Esophagus mucosa (tissue), 1 donor: ENCODE measurements at places on chromosomes 3 and 15. TPM values are rescaled to one million over a fixed set of nuclear protein-coding genes. Genes with fewer than 3 reads are reported as not detected.

DNA sequence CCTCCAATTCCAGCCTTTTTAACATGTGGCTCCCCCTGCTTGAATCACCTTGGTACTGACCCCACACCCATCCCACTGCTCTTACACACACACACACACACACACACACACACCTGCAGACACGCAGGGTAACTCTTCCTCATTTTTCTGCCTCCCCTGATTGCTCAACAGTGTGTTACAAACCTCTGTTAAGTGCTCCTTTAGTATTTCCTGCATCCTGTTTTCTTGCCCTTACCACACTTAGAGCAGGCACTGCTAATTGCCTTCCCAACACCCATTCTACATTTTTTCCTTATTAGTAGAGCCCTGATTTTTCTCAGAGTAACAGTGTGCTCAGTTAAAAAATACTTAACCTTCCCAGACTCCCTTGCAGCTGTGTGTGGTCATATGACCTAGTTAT lies 184.0 kb downstream of the EBLN2 start:
- no peak for ATAC-seq

DNA sequence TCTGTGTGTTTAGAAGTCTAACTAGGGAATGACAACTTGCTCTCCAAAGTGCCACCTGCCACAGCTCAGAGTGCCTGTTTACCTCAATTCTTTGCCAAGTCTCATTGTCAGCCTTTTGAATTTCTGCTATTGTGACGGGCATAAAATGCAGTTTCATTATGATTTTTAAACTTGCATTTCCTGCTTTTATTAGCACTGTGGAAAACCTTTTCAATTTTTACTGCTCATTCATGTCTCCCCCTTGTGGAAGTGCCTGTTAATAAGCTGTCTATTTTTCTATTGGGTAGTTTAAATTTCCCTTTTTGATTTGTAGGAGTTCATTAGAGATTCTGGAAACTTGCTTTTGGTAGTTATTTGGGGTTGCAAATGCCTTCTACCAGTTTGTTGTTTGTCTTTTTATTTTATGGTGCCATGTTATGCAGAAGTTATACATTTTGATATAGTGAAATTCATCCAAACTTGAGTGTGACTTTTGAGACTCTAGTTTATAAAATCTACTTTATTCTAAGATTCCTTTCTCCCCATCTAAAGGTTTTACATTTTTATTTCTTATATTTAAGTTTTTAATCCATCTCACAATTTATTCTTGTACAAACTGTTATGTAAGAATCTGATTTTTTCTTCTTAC lies 53.9 kb upstream of the FRMD4B start:
- ATAC-seq: peak; percentile 68

GRCh38 chr3:23994244-23994569 lies 49.1 kb downstream of the NR1D2 start:
- ATAC-seq: no peak

GRCh38 chr3:64209866-64210621 lies 15.2 kb downstream of the PRICKLE2 start:
- ATAC-seq: peak; percentile 67

DNA sequence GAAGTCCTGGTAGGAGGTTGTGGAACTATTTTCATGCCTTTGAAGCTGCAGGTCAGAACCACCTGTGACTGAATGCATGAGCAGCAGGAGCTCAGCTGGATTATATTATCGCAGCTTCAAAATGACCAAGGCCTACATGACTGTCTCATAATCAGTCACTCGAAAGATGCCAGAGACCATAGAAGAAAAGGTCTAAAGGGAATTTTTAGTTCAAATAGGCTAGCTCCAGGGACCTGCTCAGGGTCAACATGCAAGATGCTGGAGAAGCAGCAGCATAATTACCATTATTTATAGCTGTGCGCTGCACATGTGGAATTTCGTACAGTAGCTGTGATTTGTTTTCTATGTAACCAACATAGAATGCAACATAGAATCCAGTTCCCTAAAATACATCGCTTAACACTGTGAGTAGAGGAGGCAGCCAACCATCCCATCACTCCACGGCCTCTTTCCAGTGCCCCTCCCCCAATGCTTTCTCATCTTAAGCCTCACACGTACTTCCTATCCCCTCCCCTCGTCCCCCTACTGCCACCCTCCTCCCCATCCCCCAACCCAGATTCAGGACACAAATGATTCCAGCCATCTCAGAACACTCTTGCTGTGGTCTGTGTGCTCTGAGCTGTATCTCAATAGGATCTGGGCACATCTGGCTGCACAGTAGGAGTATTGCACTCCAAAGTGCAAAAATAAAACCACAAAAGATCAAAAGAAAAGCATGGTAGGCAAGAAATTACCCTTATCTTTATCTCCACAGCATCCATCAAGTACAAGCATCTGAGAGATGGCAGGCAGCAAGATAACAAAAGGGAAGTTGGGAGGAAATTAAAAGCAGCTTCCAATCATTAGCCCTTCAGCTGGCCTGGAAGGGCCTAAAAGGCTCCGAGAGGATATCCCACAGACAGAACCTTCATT lies 352.8 kb upstream of the SEMA6D start:
- ATAC-seq: no peak

DNA sequence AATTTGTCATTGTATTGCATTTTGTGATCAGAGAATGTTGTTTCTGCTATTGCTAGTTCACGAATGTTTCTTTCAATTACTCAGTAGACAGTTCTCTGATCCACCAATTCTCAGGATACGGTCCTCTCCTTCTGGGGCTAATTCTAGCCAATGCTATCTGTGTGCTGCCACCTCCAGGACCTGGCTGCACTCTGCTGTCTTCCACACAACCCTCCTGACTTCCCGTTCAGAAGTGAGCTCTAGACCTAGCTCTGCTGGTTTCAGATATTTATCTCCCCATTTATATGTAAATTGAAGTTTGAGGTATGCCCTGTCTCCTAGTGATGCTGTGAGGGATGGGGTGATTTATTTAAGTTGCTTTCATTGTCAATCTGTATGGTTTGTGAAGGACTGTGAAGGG lies 21.7 kb upstream of the UBL7 start:
- no peak for ATAC-seq

- ATAC-seq: no peak
These were observed 97.1 kb upstream of the IQSEC1 start for GRCh38 chr3:13170317-13170716.

GRCh38 chr3:177426106-177426877 lies 229.0 kb upstream of the TBL1XR1 start:
- ATAC-seq: no peak

GRCh38 chr3:55720614-55721013 lies 233.5 kb upstream of the WNT5A start:
- no peak for ATAC-seq

- ATAC-seq: peak; percentile 93
These were observed 43.4 kb downstream of the ST3GAL6 start for GRCh38 chr3:98806521-98806920.

GRCh38 chr15:71451130-71451529 lies 335.9 kb downstream of the THSD4 start:
- peak; percentile 24 for ATAC-seq

DNA sequence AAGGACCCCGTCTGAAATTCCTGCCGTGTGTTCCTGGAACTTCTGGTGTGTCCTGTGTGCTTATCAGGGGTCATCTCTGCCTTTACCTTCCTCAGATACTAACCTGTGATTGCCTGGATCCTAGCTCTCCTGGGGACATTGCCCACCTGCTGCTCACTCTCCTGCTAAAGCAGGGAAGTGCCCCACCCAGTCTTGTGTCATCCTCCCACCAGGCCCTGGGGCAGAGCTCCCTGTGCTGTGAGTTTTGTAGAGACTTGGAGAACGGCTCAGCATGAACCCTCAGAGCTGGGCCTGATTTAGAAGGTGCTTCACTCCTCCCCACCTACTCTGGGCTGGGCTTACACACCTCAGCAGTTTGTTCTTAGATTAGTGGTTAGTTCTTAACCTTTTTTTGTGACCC lies 3.8 kb upstream of the TMEM44 start:
- peak; percentile 21 for ATAC-seq

GRCh38 chr15:62847900-62848489 lies 194.6 kb upstream of the TPM1 start:
- peak; percentile 56 for ATAC-seq

- ATAC-seq: no peak
These were observed 1037.3 kb downstream of the SI start for GRCh38 chr3:164040991-164041390.

GRCh38 chr15:92538115-92538514 lies 117.5 kb downstream of the FAM174B start:
- no peak for ATAC-seq

- no peak for ATAC-seq
These were observed 17.9 kb downstream of the LIPH start for GRCh38 chr3:185534511-185534910.

GRCh38 chr3:124362455-124362854 lies 367.8 kb upstream of the UMPS start:
- no peak for ATAC-seq

DNA sequence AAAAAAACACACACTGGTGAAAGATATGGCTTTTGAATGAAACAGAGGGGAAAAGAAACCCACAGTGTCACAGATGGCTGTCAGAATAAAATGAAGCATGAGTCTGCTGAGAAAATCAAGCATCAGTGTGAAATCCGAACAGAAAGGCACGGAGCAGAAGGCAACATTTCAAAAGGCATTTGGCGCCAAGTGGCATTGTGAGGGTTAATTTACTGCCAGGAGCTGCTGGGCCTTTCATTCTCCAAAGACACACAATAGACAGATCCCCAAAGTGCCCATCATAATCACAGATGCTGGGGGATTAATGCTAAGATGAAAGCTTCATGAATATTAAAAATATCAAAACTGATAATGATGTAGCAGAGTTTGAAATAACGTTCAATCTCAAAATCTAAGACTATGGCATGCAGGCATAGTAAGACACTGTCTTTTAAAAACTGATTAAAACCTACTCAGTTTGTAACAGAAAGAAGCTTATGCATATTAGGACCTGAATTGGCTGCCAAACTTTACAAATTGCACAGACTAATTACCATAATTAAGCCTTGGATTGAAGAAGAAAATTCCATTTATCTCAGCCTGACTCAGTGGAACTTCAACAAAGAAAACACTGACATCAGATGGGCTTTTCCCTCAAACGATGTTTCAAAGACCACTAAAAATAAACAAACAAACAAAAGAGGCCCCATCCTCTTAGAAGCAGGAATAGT lies 589.2 kb downstream of the ROBO1 start:
- ATAC-seq: no peak

DNA sequence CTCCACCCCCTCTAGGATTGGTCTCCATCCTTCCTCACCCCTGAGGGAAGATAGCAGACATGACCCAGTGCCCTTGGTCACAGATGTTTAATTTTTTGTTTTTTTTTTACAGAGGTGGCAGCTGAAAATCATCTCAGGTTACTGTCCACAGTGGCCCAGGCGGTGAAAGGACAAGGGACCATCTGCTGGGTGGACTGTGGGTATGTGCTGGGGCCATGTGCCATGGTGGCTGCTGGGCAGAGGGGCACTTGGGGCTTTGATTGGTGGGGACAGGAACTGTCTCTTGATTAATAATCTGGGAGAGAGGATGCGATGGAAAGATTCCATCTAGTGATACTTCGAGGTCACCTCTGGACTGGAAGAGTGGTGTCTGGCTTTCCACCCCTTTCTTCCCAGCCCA lies 25.4 kb downstream of the PDIA5 start:
- ATAC-seq: no peak

DNA sequence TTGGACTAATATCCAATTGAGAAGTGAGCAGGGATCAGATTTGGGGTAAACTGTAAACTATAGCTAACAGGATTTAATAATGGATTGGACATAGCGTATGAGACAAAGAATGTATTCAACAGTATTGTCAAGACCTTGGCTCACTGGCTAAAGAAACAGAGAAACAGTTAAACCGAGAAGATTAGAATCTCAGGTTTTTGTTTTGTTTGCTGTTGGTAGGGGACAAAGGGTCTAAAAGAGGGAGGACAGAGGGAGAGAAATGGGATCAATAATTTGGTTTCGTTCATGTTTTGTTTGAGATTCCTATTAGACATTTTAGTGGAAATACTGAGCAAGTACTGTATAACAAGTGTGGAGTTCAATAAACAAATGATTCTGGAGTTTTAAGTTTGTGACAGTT lies 28.6 kb downstream of the CLDN1 start:
- no peak for ATAC-seq

GRCh38 chr15:90729261-90729660 lies 12.1 kb downstream of the BLM start:
- no peak for ATAC-seq

GRCh38 chr3:76107935-76108570 lies 322.7 kb upstream of the ZNF717 start:
- peak; percentile 67 for ATAC-seq

DNA sequence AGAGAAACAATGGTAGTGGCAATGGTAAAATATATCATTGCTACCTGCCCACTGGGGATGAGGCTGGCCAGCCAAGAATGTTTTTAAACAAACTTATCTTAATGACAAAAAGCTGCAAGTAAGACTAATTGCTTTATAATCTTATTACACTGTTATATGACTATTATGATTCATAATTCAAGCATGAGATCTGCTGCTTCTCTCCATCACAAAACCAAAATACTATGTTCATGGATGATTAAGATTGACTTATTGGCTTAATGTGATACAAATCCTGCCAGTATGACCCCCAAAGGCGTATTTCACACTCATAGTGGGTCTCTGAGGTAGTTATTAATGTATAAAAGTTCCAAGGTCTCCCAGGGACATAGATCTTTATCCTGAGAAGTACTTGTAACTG lies 52.6 kb downstream of the FBN1 start:
- ATAC-seq: no peak

DNA sequence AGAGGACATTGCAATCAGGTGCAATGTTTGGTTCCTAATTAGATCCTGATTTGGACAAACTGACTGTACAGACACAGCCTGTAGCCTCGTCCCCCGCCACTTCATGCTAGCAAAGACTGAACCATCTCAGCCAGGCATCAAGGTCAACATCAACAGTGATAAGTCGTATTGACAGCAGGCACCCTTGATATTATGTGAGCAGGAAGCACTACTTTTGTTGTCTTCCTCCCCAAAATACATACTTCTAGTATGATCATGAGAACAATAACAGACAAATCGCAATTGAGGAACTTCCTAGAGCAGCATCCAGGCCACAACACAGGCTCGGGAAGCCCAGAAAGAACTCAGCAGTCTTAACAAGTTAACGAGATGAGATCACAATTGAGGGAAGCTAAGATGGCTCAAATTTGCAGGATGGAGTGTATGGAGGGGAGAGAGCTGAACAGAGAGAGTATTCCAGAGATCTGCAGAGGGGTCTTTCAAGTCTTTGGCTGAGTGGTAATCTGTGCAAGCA lies 20.4 kb downstream of the TGM5 start:
- no peak for ATAC-seq

DNA sequence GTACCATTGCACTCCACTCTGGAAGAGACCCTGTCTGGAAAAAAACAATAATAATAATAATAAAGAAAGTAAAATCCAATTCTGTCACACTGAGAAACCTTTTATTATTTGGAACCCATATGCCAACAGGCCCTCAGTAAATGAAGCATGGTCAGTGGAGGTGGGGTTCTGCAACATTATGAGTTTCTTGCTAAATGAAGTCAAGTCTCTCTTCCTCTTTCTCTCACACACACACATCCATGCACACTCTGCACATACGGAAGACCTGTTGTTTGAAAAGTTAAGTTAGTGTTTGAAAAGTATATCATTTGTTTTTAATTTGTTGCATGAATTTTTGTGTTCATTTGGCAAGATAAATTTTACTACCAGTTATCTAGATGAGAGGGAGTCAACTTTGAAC lies 27.8 kb downstream of the GAP43 start:
- ATAC-seq: no peak

Gene MESP2
- total RNA-seq: 0.40 TPM

Gene SLC2A2
- total RNA-seq: not detected

Gene GPR87
- total RNA-seq: 36.8 TPM

Gene CYP8B1
- not detected for total RNA-seq

Gene NDN
- total RNA-seq: 17.3 TPM

Gene IL16
- total RNA-seq: 2.7 TPM

Gene MYRIP
- 1.2 TPM for total RNA-seq

Gene PYGO1
- 1.8 TPM for total RNA-seq
